ENCODE measurements at places on chromosomes 2 and 18.

DNA sequence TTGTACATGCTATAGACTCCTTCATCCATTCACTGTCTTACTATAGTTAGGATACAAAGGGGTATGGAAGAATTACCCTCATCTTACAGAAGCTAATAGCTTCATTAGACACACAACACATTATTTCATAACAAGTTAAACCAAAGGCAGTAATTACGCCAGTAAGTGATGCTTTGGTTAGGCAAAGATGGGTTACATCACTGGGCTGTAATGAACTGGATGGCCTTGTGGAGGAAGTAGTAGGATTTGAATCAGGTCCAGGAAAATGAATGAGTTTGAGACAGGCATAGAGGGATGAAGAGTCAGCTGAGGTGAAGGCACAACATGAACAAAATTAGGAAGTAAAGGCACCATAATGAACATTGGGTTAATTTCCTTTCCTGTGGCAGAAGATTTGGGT, 80.1 kb downstream of the SOCS6 start:
- DNase-seq = no peak

DNA sequence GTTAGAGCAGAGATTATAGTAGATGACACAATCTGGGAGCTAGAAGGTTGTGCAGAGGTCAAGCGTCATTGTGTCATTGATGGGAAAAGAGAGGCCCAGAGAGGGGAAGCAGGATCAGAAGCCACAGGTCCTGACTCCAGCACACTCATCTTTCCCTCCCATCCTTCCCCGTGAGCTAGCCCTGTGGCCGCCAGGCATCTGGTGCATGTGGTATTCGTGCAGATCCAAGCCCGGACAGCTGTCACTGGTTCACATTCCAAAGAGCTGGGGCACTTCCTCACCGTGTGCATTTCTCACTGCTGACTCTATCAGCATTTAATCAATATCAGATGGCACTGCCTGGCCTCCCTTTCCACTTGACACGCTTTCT, 94.1 kb upstream of the THOC1 start:
- DNase-seq = no peak

DNA sequence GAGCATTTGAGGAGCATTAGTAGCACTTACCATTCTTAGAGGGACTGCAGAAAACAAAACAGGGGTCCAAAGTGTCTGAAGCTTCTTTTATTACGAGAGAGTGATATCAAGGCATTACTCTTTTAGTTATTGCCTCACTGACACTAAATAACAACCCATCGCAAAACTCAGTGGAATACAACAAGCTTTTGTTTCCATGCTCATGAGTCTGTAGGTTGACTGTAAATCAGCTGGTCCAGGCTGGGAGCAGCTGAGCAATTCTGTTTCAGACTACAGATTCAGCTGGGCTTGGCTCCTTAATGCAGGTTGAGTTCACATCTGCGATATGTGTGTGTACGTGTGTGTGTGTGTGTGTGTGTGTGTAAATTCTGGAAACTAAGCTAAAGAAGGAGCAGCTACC, 501.8 kb upstream of the PKDCC start:
- DNase-seq = no peak

- DNase-seq = no peak
Observed at GRCh38 chr2:176774766-176775451, 437.7 kb upstream of the HNRNPA3 start.

- DNase-seq = no peak
Observed at GRCh38 chr2:73830871-73831401, 2.2 kb downstream of the STAMBP start.

DNA sequence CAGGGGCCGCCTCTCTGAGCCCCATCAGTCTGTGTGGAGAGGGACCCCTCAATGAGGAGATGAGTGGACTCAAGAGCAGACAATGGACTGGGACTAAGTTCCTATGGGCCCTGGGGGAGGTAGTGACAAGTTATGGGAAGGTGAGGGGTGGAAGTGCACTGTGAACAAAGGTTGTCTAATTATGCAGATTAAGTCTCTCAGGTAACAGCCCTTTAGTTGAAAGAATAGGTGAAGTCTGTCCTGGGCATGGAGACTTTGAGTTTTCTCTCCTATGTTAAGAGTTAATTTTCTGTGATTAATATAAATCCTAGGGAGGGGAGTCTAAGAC, 243.8 kb downstream of the FAM210A start:
- no peak for DNase-seq

DNA sequence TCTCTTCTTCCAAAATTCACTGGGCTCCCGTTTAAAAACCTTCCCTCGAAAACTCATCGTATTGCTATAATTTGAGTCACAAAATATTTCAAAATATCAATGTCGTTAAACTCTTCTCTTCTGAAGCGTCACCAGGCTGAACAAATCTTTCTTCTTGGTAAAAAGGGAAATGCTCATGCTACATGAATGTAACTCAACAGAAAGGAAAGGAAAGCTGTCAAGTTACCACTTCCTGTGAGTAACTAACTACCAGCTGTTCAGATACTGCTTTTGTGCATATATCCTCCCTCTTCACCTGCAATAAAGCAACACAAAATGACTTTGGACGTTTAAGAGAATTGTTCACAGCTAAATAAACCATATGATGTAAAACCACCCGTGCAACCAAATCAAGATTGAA, 95.4 kb downstream of the DOCK10 start:
- DNase-seq = no peak

- DNase-seq = no peak
Observed at GRCh38 chr18:31511098-31511497, 13.1 kb downstream of the DSG2 start.

GRCh38 chr2:73105511-73105971, 7.2 kb downstream of the RAB11FIP5 start:
- DNase-seq = no peak

GRCh38 chr2:173544641-173545363, 190.1 kb downstream of the CDCA7 start:
- DNase-seq = no peak

DNA sequence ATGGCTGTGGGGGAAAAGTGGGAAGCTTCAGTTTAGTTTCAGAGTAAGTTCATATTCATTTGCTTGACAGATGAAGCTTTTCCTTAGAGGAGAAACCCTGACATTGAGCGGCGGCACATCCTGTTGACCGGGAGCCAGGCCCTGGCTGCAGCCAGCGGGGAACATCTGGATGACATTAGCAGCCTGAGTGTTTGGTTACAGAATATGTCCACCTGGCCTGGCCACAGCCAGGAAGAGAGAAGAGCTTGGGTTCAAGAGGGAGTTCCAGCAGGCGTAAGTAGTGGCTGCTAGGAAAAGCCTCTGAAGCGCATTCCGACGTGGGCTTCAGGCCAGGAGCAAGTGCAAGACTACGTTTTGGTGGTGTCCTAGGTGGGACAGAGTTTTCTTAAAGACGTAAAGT, 144.9 kb upstream of the MYCN start:
- DNase-seq = no peak

DNA sequence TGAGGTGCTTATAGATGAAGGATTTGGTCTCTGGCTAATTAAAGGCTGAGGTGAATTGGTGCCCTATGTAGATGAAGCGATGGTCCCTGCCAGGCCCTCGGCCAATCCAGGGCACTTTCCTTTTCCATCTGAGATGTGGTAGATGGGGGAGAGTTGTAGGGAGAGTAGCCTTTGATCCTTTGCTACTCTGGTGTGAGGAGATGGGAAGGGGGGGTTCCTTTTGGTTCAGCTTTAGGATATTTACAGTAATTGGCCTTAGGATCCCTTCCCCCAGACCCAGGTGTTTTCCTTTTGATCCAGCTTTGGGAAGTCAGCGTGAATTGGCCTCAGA, 5.4 kb upstream of the ZC3H8 start:
- DNase-seq = no peak

DNA sequence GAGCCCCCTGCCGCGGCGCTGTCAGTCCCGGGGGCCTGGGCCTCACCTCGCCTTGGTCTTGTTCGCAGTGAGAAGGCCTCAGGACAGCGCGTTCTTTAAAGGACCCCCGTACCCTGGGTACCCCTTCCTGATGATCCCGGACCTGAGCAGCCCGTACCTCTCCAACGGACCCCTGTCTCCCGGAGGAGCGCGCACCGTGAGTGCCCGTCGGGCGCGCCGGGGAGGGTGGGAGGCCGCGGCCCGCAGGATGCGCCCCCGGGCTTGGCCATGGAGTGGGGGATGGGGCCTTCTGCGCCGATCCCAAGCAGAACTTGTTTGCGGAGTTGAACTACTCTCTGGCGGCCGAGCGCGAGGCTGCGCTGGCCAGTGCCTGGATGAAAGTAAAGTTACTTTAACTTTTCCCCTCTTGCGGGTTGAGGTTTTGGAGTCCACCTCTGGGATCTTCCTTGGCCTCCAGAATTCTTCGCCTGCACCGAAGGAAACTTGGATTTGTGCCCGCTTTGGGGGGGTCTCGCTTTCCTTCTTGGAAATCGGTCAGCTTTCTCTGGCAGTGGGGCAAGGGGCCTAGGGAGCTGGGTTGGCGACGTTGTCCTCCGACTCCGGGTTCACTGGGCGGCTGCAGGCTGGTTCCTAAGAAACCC, 1.2 kb downstream of the TCF7L1 start:
- DNase-seq = no peak

DNA sequence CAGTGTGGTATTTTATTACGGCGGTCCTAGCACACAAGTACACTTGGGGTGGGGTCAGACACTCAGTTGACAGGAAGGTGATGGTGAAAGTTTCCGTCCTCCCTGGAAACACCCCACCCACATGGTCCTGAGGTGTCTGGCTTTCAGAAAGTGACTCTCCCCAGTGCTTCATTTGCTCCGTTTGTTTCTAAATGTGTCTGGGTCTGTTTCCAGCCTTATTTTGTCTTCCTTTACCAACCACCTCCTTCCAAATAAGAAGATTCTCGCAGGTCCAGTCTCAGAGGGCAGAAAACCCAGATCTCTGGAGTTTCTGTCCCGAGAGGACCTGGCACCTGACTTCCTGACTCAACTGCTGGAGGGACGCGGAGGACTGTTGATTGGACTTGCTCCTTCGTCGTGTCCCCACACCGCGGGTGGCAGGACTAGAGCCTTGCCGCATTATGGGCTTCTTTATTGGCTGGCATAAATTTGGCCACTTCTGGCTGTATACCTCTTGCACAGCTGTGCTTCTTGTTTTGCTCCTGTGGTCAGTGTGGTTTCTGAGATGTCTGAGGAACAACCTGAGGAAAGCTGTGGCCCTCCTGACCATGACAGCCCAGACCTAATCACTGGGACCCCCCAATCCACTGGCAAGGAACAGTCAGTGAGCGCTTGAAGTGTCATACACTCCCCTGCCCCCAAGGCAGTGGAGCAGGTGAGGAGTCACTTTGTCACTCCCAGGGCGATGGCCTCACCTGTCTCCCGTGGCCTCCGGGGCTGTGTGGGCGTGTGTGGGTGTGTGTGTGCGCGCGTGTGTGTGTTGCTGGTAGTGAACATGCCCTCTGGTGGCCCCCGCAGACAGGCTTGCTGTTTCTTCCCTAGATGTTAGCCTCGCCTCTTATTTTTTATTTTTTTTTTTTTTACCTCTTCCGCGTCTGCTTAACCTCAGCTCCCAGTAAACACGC, 45.6 kb downstream of the MEX3C start:
- peak; percentile 74 for DNase-seq

- no peak for DNase-seq
Observed at GRCh38 chr18:29377346-29377745, 1200.4 kb upstream of the CDH2 start.

- no peak for DNase-seq
Observed at GRCh38 chr2:110714452-110715224, 17.7 kb upstream of the ACOXL start.

DNA sequence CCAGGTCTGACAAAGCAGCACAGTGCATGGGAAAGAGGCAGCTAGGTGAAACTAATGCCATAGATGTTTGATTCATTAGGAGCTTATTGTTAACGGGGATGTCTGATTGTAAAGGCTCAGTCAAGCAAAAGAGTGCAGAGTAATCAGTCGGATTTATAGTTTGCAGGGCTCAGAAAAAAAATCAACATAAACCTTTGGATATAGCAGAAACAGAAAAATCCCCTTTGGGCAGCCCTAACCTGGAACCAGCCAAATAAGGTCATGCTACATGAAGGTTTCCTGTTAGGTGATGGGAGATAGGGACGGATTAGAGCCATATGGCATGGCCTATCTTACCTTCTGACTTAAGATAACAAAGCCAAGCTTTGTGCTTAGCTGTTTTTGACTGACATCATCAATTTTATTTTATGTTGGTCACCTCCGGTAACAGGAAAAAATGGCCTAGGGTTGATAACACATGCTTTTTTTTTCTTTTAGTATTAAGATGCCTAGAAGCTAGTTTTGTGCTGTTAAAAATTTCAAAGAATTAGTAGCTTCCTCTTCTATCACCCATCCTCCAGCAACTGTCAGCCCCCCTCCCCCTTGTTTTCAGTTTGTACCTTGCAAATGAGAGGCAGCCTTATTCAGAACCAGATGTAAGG, 60.7 kb upstream of the ZEB2 start:
- DNase-seq = no peak

DNA sequence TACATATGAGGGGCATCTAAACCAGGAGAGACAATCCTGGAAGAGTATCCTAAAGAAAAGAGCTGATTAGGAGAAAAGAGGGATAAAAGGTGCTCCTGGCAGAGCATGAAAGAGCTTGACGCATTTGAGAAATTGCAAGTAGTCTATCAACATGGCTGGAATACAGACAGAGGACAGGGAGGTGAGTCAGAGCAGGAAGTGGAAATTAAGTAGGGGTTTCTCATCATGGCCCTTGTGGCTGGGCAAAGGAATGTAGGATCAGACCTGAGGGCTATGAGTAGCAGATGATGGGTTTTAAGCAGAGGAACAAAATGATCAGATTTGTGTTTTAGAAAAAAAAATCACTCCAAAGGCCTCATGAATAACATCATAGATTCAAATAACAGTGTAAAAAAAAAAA, 49.2 kb upstream of the UGP2 start:
- no peak for DNase-seq

DNA sequence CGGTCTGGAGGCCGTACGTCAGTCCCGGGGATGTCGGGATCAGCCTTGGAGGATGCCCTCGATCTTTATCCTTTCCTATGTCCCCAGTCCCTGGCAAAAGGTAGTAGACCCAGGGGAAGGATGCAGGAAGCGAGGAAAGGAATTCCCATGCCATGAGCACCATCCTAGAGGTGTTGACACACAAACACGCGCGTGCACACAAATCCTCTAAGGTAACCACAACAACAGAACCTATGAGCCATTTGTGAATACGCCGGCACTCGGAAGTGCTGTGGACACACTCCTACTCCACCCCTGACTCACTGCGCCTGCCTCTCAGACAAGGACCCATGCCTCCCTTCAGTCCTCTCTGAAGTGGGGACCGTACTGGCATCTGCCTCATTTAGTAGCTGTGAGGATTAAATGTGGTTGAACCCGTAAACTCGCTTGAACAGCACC, 11.3 kb upstream of the MLPH start:
- peak; percentile 25 for DNase-seq

- no peak for DNase-seq
Observed at GRCh38 chr2:55014962-55015939, 35.0 kb downstream of the RTN4 start.

GRCh38 chr2:172094294-172095145, 8.2 kb downstream of the DLX2 start:
- DNase-seq = no peak

Measured in activated CD8-positive, alpha-beta memory T cell treated with anti-CD3 and anti-CD28 coated beads for 4 hours (primary cell).